ENCODE measurements at places on chromosomes 6 and 20.

DNA sequence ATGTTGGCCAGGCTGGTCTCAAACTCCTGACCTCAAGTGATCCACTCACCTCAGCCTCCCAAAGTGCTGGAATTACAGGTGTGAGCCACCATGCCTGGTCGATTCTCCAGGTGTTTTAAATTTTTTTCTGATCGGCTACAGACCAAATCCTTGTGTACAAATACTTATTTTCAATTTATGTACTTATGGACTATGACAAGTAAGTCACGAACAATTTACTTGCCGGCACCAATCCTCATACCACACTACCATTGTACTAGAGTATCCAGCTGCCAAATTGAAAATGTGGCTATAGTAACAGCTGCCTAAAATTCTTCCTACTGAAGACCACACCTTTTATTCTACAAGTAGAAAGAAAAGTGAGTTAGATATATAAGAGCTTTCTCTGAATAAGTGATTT, 26.9 kb downstream of the LIN28B start:
- no peak for DNase-seq

DNA sequence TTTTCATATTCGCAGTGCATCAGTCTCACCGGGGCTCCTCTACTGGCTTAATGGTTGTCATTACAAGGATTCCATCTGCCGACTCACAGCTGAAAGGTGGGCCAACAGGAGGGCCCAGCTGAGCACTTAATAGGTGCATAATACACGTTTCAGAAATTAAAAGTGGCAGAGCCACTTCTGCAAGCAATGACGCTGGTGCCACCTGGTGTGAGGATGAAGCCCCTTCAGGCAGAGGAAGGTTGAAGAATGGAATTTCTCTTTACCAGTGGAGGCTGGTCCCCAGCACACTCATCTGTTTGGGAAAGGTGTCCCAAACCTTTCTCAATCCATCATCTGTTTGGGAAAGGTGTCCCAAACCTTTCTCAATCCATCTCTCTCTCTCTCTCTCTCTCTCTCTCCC, 8.2 kb upstream of the STMND1 start:
- DNase-seq = peak; percentile 33

DNA sequence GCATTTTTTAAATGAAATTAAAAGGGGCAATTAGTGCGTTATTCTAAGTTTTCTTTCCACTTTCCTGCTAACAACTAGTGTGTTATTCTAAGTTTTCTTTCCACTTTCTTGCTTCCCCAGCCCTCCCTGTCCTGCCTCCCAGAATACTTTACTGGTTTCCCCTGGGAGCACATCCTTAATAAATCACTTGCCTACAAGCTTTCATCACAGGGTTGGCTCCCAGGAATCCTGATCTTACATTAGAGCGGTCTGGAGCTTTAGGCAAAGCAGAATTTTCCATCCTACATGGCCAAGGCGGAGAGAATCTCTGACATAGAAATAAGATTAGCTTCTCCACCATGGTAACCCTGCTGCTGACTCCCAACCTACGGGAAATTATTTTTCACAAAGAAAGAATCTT, 150.4 kb downstream of the BFSP1 start:
- DNase-seq = no peak

- no peak for DNase-seq
Measured at GRCh38 chr20:47843886-47844567, 58.7 kb upstream of the SULF2 start.

GRCh38 chr20:22810030-22810429, 225.1 kb upstream of the SSTR4 start:
- DNase-seq = no peak

GRCh38 chr20:6993011-6993410, 225.5 kb downstream of the BMP2 start:
- no peak for DNase-seq

- DNase-seq = peak; percentile 35
Measured at GRCh38 chr20:63475209-63475608, 2.8 kb upstream of the KCNQ2 start.

- DNase-seq = peak; percentile 79
Measured at GRCh38 chr20:31833130-31833930, 12.1 kb downstream of the FOXS1 start.

DNA sequence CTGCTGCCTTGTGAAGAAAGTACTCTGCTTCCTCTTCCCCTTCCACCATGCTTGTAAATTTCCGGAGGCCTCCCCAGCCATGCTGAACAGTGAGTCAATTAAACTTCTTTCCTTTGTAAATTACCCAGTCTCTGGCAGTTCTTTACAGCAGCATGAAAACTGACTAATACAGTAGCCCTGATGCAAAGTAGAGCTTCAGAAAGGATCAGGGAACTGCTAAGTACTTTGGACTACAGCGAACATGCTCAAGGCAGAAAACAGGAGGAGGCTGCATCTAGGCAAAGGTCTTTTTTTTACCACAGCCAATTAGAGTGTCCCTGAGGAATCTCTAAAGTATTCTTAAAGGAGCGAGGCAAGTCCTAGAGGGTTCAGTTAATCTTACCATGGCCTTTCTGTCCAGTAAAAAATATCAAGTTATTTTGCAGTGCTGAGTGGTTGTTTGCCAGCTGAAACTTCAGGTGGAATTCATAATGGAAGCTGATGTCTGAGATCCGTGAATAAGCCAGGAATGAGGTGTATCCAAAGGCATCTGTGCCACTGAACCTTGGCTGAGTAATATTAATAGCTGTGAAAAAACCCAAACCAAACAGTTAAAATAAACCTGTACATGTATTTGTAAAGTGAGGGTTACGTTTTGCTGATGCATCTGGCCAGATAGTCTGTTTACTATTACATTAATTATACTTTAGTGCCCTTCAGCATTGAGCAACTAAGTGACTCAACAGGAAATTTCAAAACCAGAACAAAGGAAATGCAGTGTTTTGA, 170.4 kb downstream of the PHF3 start:
- no peak for DNase-seq

DNA sequence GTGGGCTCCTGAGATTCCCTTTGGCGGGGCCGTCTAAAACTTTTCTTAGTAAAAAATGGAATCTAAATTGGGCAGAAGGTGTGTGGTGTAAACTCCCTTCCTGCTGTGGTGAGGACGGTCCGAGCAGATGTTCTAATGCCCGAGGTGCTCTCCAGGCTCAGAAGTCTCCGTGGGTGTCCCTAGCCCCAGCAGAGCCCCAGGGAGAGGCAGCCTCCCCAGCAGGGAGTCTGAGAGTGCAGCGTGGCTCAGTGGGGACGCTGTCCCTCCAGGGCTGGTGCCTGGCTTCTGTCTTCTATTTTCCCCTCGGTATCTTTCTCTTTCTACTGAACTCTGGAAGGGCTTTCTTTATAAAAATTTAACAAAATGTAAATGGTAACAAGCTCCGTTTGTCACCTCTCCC, 208.2 kb downstream of the SMOC2 start:
- DNase-seq = no peak

DNA sequence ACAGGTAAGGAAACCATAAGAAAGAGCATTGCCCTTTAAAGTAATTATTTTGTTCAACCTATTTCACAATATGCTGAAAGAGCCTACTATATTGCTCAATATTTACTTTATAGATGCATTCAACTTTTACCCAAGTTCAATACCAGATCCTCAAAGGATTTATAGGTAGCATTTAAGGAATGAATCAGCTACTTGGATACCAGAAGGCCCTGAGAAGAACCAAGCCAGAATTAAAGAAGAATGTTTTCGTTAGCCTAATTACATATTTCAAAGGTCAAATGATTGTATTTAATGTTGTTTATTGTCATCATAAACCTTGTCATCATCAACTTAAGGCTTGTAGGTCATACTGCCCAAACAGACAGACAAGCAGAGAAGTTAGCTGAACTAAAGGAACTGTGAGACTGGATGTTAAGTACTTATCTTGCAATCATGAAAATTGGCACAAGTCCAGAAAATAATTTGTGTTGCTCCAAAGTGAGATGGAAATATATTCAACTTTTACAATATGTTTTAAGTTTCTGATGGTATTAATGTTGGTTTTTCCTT, 636.7 kb downstream of the RFPL4B start:
- no peak for DNase-seq

Measured in activated CD4-positive, alpha-beta T cell treated with anti-CD3 and anti-CD28 coated beads for 36 hours (primary cell).